ENCODE measurements at places on chromosomes 5 and 9.
A peak's percentile ranks its signal among the peaks of the same experiment; 100 is the strongest.

DNA sequence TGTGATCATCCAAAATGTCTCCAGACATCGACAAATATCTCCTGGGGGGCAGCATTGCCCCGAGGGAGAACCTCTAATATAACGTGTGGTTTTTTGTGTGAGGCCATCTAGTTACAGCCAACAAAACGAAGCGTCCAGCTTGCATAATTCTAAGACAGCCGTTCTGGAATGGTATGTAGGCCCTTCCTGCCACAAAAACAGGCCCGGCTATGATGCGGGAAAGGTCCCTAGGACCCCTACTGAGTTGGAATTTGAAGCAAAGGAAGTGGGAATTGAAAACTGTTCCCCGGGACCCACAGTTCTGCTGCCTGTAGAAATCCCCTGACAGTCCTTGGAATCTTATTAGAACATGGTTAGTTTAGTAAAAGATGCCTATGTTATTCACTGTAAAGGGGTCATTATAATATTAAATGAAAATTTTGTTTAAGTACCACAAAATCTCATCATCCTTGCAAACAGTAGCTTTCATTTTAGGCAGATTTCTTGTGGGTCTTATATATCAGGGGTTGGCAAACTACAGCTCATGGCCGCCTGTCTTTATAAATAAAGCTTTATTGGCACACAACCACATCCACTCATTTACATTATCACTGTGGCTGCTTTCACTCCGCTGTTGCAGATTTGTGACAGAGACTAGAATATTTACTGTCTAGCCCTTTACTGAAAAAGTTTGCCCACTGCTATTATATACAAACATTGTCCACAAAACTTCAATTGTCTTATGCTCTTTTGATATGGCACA, 70.7 kb downstream of the MSX2 start:
- no peak for DNase-seq

GRCh38 chr5:50704730-50705129, 38.3 kb downstream of the PARP8 start:
- no peak for DNase-seq

GRCh38 chr5:111251921-111252320, 27.7 kb downstream of the CAMK4 start:
- DNase-seq = no peak

DNA sequence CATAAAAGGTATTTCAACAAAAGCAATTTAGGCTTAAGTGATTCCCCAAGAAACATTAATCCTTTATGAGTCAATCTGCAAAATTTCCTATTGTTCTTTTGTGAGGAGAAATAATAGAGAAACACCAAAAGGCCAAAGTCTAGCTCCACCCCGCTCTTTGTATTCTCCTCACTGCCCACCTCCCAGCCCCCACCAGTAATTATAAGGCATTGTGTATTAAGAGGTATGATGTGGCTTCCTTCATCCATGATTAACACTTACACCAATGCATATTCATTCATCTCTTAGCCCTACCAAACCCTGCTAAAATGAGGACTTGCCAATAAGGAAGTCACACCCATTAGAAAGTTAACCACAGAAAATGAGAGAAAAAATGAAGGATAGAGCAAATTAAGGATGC, 105.3 kb upstream of the SPATA31D4 start:
- DNase-seq = no peak

DNA sequence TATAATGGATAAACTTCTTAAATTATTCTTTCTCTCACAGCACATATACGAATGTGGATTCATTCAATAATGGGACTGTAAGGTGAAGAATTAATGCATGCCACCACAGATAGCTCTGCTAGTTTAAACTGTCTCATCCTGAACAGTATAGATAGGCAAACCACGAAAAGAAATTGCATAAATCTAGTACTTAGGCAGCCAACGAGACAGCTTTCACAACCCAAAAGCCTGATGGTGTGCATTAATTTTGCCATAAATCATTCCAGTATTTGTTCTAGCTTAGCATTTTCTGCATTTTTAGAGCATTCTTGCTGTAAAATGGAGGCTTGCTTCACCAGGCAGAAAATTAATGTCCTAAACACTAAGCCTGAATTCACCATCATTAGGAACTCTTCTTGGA, 834.2 kb upstream of the DMAC1 start:
- no peak for DNase-seq

- peak; percentile 70 for DNase-seq
Measured at GRCh38 chr9:129143031-129143927, 32.1 kb downstream of the PTPA start.

DNA sequence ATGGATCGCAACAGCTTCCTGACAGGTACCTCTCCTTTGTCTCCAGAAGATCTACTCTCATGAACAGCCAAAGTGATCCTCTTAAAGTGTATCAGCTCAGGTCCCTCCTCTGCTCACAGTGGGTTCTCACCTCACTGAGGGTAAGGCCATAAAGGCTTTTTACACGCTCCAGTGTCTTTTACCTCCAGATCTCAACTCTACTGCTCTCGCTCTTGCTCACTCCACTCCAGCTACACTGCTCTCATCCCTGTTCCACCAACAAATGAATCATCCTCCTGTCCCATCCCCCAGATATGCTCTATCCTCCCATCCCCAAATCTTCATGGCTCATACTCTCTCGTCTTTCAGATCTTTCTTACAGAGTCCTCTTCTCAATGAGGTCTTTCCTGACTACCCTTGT, 248.6 kb upstream of the EFNA5 start:
- DNase-seq = no peak

All from CD4-positive, alpha-beta T cell treated with Interleukin-21 for 1 hour (primary cell).